ENCODE measurements at places on chromosomes 7 and 10.

- DNase-seq: no peak
These were observed 5.9 kb upstream of the ITGA8 start for GRCh38 chr10:15725603-15726002.

GRCh38 chr7:127322832-127323493, 69.5 kb downstream of the ZNF800 start:
- no peak for DNase-seq

DNA sequence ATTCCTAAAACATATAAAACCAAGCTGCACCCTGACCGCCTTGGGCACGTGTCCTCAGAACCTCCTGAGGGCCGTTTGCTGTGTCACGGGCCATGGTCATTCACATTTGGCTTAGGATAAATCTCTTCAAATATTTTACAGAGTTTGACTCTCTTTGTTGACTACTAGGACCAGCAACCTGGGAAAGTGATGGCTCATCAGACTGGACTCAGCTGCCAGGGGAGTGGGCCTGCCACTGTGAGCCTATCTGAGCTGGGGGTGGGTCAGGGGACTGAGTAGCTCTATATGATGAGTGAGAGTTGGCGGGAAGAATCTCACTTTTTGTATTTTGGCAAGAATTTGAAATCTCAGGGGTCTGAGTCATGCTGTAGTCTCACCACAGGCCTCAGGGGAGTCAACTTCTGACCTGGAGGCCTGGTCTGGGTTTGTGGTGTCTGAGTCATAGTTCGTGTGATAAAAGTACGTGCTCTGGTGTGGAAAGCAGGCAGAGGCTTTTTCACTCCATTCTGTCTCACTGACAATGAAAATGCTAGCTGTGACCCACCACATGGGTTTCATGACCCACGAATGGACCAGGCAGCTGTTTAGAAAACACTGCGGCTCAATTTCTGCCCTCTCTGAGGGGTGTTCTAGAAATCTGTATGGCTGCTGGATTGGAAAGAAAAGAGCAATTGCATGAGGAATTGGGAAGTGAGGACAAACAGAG, 4.2 kb upstream of the UPP1 start:
- DNase-seq: peak; percentile 92

DNA sequence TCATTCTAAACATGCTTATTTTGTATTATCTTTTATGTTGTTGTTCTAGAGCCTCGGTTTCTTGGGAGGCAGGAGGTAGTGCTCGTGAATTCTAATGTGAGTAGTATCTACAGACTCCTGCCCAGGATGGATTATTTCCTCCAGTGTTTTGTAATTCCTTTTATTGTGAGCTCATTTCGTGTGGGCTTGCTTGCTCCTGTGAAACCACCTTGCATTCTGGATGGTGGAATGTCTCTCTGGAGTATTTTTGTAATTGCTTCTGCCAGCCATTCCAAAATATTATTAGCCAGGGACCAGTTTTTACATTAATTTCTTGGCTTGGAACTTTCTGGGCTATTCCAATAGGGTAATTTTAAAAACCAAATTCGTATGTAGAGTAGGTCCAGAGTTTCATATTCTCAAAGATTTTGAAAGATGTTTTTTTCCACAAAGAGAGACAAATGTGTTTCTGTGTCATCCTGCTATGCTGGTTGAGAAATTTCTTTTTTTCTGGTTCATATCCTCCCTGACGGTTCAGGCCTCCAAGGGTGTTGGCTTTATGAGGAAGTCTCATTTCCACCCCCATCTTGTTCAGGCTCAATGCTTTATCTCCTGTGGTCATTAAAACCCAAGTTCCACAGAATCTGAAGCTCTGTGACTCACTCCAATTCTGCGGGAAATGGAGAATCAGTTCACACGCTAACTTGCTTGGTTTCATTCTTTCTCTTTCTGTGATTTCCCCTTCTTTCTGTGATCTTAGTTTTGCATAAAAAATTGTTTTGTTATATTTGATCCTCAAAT, 41.7 kb upstream of the CALD1 start:
- peak; percentile 5 for DNase-seq

- no peak for DNase-seq
These were observed 3.3 kb downstream of the TMEM229A start for GRCh38 chr7:124029396-124030188.

DNA sequence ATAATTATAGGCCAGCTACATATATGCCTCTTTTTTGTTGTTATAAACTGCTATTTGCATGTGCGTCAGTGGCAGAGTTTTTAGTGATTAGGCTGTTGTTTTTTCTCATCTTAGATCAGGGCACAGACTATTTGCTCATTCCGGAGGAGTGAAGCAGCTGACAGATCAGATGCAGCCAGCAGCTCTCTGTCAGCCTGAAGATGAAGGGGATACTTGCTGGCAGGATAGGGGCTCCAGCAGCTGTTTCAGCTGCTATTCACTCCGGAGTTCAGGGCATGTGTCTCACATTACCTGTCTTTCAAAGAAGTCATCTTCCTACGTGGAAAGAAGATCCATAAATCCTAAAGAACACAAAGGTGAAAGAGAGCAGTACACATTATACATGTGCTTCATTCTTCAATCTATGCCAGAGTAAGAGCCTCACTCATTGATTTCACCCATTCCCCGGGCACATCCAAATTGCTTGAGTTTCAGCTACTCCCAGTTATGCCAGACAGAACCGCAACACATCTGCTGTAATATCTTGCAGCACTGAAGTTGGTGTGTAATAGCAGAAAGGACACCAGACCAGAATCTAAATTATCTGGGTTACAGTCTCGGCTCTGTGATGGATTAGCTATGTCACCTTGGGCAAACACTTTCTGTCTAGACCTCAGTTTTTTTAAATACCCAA, 182.8 kb upstream of the CHRM2 start:
- no peak for DNase-seq

DNA sequence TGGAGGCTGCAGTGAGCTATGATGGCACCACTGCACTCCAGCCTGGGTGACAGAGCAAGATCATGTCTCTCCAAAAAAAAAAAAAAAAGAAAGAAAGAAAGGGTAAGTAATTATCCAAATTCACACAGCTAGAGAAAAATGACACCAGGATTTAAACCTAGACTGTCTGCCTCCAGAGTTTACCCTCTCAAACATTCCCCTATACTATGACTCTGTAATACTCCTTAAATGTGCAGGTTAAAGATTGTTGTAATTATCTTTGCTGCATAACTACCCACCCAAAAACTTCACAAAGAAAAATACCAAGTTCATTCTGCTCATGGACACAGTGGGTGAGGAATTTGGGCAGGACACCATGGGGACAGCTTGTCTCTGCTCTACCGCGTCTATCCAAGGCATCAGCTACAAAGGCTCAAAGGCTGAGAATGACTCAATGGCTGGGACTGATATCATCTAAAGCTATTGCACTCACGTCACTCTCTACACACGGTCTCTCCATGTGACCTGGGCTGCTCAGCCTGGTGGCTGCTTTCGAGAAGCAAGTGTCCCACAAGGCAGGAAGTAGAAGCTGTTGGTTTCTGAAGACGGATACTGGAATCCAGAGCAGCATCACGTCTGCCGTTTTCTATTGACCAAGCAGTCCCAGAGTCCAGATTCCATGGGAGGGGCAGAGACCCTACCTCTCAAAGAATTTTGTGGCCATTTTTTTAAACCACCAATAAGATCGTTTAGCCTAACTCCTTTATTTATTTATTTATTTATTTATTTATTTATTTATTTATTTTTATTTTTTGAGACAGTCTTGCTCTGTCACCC, 185.7 kb upstream of the AUTS2 start:
- no peak for DNase-seq

GRCh38 chr10:113496111-113497109, 56.4 kb upstream of the HABP2 start:
- no peak for DNase-seq

DNA sequence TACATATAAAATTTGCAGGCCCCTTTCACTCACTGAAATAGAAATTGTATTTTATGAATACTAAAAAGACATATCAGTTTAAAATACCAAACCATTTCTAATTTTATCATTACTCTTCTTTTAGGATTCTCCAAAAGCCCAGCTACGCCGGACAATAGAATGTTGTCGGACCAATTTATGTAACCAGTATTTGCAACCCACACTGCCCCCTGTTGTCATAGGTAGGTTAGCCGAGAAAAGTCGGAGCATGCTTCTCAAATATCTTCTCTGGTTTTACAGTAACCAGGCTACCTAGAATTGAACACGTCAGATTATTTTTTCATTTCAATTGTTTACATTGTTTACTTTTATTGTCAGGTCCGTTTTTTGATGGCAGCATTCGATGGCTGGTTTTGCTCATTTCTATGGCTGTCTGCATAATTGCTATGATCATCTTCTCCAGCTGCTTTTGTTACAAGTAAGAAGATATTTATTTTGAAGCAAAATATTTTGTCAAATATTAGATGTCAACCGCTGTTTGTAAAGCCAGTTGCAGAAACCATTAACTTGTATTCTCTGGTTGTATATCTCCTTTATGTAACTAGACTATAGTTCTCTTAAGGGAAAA, 57.6 kb downstream of the MMRN2 start:
- peak; percentile 25 for DNase-seq

DNA sequence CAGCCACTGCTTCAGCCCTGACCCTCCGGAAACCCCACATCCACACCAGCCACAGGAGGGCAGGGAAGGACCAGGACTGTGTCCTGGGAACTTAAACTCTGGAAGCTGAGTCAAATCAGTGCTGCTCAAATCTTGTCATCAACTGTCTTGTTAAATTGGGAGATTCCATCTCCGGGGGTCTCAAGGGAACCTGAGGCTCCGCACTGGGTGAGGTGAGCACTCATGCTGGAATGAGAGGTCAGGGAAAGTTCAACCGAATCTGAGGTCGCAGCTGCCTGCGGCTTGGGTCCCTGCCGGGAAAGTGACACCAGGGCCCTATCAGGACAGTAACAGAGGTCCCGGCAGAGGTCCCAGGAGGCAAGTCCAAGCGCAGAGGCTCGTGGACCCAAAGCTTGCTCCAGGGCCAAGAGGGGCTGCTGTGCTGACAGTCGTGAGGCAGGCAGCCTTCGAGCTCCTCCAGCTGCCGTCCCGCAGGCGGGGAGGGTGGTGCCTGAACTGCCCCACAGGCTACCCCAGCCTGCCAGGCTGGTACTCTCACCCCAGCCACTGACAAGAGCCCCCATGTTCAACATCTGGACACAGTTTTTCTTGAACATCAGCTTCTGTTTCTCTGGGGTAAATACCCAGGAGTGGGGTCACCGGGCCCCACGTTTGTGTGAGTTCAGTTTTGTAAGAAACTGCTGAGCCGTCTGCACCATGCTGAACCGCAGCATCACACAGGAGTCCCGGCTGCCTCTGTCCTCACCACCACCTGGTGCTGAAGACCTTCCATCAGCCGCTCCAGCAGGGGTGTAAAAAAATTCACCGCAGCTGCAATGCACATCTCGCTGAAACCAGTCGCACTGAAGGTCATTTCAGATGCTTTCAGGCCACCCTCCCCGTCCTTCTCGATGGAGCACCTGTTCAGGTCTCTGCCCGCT, 101.0 kb downstream of the DIP2C start:
- no peak for DNase-seq

GRCh38 chr7:116193329-116194087, 16.8 kb upstream of the TES start:
- no peak for DNase-seq

DNA sequence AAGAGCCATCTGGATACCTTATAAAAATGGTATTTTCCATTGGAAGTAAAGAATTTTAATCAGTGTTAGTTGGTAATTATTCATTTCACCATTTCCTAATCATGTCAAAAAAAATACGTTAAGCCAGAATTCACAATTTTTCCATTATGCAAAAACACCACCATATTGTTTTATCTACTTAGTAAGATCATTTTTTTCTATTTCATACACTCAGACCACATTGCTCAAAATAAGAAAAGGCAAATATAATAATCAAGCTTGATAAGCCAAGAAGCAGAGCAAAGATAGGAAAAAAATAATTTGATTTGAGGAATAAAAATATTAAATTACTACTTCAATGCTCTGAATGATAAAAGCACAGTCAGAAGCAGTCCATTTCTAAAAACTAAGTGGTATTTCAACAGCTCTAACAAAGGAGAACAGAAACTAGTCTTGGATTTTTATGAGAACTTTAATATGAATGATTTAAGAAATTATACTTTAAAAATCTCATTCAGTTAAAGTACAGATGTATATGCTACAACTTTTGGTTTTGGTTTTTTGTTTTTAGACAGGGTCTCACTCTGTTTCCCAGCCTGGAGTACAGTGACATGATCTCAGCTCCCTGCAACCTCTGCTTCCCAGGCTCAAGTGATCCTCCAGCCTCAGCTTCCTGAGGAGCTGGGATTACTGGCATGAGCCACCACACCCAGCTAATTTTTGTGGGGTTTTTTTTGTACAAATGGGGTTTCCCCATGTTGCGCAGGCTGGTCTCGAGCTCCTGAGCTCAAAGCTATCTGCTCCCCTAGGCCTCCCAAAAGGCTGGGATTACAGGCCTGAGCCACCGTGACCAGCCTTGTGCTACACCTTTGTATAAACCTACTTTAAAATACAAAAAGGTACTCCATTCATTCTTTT, 46.6 kb downstream of the LRRN3 start:
- DNase-seq: no peak

GRCh38 chr7:127751490-127752448, 99.8 kb downstream of the SND1 start:
- no peak for DNase-seq

- DNase-seq: no peak
These were observed 182.5 kb upstream of the PRSS58 start for GRCh38 chr7:142440219-142440905.

DNA sequence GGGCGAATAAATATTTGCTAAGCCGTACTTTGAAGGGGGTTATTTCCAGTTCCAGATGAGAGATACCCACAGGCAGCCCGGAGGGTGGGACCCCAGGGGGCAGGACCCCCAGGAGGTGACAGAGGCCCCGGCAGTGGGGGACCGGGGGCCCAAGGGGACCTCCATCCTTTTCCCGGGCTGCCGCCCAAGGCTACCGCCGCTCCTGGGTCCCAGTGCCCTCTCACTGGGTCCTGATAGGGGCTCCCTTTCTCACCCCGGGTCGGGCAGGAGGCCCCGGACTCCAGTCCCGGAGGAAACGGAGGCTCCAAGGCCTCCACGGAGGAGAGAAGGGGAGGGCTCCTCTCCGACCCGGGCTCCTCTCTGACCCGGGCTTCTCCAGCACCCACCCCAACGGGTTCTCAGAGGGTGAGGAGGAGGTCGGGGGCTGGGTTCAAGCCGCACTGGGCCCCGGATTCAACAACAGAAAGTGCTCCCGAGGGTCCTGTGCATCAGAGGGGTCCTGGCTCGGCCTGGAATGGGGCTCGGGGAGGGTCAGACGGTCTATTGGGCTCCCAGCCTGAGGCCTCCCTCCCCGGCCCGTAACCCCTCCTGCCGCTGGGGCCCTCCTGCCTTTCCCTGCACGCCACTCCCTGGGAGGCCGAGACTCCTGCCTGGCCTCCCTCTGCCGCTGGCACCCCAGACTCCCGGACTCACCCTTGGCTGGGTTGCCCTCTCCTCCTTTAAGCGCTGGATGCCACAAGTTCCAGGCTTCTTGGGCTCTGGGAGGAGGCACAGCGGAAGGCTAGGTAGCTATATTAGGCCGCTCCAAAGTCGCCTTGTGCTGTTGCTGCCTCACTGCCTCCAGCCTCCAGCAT, 62.5 kb downstream of the ZNF37A start:
- no peak for DNase-seq

Data from GM12864 (cell line).